NCI-H1694 (cell line): ENCODE measurements at places on chromosomes 1 and 21.

- peak; percentile 64 for DNase-seq
Observed at GRCh38 chr1:18875107-18875795, 15.8 kb upstream of the TAS1R2 start.

DNA sequence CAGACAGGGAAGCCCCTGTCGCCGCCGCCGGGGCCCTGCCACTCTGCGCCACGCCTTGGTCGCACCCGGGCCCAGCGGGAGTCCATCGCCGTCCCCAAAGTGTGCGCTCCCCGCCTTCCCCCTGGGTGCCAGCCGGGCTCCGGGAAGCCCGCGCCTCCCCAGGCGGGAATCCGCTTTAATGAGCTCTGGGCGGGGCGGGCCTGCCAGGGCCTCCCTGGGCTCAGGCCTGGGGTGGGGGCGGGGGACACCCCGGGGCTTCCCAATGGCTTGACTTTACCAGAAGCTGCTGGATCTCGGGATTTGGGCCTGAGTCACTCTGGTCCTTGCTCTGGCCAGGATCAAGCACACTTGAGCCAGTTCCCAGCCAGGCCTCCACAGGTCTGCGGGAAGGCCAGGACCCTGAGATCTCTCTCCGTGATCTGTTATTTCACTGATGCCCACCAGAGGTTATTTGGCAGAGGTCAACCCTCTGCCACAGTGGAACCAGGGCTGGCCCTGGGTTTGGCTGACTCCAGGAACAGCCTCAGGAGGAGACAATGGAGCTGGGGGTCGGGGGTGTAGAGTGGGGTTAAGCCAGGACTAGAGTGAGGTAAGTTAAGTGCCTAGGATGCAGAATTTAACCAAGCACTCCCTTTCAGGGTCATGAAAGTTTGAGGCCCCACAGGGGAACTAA lies 178.4 kb upstream of the EDN2 start:
- no peak for DNase-seq

DNA sequence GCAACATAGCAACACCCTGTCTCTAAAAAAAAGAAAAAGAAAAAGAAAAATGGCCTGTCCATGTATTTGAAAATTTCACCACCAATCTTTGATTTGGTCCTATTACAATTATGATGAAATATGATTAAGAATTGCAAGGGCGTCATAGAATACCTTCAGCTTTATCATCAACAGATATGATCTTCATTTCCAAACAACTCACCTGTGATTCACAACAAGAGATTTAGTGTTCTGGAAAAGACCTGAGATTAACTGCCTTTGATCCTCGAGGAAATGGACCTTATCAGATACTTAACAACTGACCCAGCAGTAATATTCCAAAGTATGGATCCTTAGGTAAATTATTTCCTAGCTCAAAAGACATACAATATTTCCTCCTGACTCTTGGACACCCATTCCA lies 3.5 kb upstream of the GSTM4 start:
- DNase-seq: no peak

DNA sequence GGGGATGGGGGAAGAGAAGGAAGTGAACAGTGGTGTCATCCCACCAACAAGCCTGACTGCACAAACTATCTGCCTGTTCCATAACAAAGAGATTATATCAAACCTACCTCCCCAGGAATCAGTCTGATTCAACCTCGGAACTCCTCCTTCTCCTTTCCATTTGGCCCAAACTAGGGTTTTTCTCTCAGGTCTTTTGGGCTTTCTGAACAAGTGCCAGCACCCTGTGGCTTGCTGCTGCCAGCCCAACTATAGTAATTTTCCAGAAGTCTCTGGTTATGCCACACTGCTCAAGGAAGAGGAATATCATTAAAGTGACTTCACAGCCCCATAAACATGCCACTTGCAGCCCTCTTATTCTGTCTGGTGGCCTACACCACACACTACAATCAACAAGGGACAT lies 70.5 kb downstream of the RGS7 start:
- no peak for DNase-seq

DNA sequence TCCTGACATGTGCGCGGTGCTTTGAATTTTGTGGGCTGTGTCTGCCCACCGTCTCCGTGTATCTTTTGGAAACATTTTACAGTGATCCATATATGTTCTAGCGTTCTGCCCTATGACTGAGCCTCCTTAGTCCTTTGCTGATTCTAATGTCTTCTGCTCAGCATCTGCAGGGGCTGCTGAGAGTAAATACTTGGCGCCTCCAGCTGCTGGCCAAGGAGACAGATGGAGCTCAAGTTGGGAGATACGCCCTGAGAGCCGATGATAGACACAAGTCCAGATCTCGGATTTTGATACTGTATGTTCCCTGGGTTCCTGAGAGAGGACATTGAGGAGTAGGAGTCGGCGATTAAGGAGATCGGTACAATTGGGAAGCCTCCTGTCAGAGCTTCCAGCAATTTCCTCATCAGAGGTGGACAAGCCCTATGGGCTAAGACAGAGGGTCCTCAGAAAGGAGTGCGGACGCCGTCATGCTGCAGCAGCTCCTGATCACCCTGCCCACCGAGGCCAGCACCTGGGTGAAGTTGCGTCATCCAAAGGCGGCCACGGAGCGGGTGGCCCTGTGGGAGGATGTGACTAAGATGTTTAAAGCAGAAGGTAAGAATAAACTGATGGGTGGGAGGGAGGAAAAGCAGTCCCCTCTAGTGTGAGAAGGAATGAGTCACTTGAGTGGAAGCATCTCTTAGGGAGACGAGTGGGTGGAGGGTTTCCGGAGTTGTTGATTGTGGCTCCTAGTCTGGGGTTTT lies 390 bp downstream of the ZFP69B start:
- no peak for DNase-seq

DNA sequence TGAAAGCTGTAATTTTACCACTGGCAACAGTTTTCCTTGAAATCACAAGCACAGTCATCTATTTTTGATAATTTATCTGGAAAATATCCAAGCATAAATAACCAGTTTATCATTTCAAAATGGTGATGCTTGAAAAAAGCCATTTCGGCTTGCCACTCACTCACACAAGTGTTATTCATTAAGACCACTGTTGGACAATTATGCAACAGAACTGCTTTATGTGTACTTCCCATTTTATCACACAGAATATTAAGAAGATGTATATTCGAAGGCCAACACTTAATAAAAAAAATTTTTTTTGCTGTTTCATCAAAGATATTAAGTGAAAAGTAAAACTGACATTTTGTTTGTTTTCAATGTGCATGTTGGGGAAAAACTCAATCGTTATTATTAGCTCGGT lies 62.3 kb downstream of the EIF4G3 start:
- DNase-seq: no peak
